Omental fat pad (tissue), 4 donors: ENCODE measurements at places on chromosomes 6 and 20. TPM values are rescaled to one million over a fixed set of nuclear protein-coding genes. Genes with fewer than 3 reads are reported as not detected.

DNA sequence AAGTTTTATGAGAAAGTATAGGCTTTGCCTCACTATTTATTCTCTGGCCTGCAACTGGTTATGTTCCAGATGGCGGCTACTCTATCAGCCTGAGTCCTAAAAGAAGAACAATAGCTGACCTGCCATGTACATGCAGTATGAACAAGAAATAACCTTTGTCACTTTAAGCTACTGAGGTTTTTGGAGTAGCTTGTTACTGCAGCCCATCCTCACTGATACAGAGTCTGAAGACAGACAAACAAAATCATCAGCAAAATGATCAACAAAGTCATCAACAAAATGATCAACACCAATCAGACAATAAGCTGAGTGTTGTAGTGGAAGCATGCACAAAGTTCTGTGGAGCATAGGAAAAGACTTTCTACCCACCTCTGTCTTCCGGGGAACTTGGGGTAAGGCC lies 82.5 kb downstream of the PLCG1 start:
- no peak for DNase-seq

DNA sequence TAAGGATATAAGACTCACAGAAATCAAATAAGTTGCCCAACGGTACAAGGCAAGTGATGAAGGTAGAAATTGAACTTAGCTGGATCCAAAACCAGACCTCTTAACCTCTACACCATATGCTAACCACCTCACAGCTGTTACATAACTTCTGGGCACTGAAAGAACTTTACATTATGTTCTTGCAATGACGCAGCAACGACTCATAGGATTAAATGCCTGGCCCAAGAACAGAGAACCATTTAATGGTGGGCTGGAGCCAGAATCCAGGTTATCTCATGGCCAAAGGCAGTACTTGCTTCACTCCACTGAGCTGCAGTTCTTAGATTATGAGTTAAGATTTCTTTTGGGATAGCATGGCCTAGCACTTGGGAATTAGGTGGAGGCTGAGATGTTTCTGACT lies 4.4 kb downstream of the TRMT6 start:
- DNase-seq: no peak

Gene NEURL2
- 12.7 TPM for total RNA-seq

Gene IL17A
- total RNA-seq: not detected
